Fibroblast of the aortic adventitia (primary cell): ENCODE measurements at places on chromosomes 2 and 18.

GRCh38 chr2:150045601-150046000 is 441.9 kb downstream of the RND3 start:
- no peak for DNase-seq

DNA sequence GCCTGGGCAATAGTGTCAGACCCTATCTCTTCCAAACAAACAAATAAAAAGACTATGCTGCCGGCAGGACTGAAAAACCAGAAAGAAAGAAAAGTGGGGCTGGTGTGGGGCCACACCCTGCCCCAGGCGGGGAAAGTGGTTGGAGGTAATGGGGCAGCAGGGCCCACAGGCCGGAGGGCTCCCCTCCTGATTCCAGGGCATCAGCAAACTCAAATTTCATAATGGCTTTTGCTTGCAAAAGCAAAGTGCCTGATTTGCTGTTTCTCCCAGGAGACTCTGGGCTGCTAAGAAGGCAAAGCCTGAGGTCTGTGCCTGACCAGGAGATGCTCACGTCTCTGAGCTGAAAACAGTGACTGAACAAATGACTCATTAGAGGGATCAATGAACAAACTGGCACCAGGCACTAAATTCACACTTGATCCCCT is 121.9 kb downstream of the HDAC4 start:
- DNase-seq, result peak; percentile 54

- no peak for DNase-seq
Observed at GRCh38 chr2:102251849-102252203, 59.5 kb upstream of the IL1RL1 start.

GRCh38 chr2:216350214-216350791 is 22.0 kb downstream of the MARCHF4 start:
- DNase-seq, result peak; percentile 45

DNA sequence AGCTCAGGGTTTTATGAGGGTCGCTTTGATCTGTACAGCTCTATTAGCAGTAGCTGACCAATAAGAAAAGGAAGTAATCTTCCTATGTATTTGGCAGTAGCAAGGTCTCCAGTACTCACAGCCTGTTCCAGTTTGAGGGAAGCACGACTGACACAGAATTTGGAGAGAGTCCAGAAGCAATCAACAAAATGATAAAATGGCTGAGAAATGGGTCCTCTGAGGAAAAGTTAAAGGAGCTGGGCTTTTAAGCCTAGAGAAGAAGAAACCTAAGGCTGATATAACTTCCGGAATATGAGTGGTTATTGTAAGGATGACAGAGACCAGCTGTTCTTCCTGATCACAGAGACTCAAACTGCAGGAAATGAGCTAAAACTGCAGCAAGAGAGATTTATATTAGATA is 382.8 kb downstream of the GPD2 start:
- peak; percentile 11 for DNase-seq

GRCh38 chr2:129781749-129782632 is 197.5 kb upstream of the RAB6C start:
- DNase-seq, result no peak

GRCh38 chr18:74139411-74139810 is 8.2 kb downstream of the FBXO15 start:
- no peak for DNase-seq

DNA sequence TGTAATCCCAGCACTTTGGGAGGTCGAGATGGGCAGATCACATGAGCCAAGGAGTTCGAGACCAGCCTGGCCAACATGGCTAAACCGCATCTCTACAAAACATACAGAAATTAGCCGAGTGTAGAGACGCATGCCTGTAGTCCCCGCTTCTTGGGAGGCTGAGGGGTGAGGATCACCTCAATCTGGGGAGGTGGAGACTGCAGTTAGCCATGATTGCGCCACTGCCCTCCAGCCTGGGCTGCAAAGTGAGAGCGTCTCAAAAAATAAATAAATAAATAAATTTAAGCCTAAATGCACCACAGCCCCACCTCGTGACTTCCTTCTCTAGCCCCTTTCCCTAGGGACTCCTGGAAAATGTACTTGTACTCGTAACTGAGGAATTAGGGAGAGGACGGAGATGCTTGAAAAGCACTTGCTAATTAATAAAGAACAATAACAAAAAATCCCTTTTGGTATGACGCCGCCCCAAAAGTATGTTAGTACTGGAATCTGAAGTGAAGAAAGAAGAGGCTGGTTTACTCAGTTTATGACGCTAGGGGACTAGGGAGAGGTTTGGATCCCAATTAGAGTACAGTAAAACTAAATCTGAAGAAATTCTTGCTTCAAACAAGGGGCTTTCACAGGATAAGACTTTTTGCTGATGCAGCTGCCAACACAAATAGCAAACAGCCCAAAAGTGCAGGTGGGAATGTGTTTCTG is 887 bp upstream of the ZNF396 start:
- DNase-seq, result peak; percentile 66

GRCh38 chr2:54429811-54430551 is 26.1 kb upstream of the SPTBN1 start:
- DNase-seq, result no peak

- DNase-seq, result no peak
Observed at GRCh38 chr18:44973282-44973681, 292.6 kb downstream of the SETBP1 start.

GRCh38 chr18:77140439-77141109 is 8.0 kb upstream of the MBP start:
- no peak for DNase-seq

DNA sequence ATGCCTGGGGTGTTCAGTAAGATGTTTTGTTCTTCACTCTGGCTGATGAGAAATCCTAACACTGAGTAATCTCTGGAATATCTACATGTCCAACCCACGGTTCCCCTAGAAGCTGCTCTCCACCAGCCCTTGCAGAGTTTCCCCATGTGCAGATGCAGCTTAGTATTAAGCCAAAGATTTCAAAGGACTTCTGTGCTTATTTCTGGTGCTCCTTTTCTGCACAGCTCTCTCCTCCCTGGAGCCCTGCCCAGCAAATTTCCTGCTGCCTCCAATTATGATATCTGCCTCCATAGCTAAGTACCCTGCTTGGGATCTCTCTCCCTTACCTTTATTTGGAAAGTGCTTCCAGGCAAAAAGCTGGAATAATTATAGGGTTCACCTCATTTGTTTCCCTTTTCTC is 949.3 kb downstream of the BCL11A start:
- DNase-seq, result no peak

DNA sequence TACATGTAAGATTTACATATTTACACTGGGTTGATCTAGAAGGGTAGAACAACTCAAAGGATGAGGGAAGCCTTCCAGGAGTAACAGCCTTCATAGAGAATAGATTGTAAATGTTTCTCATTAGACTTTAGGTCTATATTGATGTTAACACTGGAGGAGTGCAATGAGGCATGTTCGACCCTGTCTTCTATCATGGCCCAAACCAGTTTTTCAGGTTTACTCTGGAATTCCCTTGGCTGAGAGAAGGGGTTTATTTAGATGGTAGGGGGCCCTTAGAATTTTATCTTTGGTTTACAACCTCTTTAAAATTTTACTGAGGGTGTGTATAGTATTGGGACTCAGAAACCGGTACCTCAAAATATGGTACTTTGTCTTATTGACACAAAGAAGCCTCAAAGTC is 634.9 kb upstream of the PIK3C3 start:
- no peak for DNase-seq

GRCh38 chr2:201111096-201111495 is 4.9 kb upstream of the CFLAR start:
- DNase-seq, result no peak

DNA sequence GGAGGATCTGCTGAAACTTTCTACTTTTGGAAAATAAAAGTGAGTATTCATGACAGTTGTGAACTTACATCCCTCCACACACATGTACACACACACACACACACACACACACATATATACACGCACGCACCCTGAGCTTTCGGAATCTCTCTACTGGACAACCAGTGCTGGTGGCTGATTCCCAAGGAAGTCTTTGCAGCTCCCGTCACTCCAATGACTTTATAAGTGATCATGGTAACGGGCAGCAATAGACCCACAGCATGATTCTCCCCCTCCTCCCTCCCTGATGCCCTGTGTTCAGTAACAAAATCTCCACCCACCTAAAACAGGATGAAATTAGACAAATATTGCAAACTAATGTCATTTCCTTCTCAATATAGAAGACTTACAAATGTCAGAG is 364.9 kb downstream of the IRS1 start:
- no peak for DNase-seq

- DNase-seq, result no peak
Observed at GRCh38 chr2:234975611-234976010, 23.8 kb downstream of the SH3BP4 start.

GRCh38 chr2:46549166-46549844 is 69.9 kb downstream of the TMEM247 start:
- DNase-seq, result no peak

- DNase-seq, result no peak
Observed at GRCh38 chr2:150109028-150109427, 378.4 kb downstream of the RND3 start.

DNA sequence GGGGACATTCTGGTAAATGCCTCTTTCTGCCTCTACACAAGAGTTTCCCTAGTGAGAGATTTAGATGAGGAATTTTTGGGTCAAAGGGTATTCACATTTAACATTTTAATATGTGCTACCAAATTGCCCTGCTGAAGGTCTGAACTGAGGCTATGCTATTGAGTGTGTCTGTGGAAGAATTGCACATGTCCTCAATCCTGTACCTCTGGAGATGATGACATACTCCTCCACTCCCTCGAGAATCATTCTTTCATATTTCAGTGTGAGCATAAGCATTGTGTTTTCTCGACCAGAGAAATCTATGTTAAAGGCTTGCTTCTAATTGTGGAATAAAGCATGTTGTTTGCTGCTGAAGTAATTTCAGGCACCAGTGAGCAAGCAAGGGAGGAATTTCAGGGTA is 110.5 kb downstream of the TSN start:
- no peak for DNase-seq
